Right lung (tissue), 10 donors: ENCODE measurements at places on chromosomes 2 and 18.

GRCh38 chr18:39666541-39666940 lies 2100.9 kb upstream of the CELF4 start:
- DNase-seq = no peak

DNA sequence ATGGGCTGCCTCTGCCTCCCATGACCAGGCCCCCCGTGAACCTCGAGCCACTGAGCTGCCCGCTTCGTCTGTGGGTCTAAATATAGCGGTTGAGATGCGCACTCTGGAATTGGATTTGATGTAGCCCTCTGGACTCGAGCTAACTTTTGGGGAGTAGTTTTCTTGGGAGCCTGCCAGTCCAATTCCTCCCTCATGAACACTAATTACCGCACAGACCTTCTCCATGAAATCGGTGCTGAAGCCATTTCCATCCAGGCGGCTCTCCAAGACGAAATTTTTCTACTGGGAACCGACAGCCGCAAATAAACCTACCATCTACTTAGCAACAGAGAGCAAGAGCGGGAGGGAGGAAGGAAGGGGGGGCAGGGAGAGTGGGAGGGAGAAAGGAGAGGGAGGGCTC lies 63.6 kb downstream of the CELF4 start:
- no peak for DNase-seq

- no peak for DNase-seq
Measured at GRCh38 chr2:71592181-71592711, 138.9 kb downstream of the DYSF start.

DNA sequence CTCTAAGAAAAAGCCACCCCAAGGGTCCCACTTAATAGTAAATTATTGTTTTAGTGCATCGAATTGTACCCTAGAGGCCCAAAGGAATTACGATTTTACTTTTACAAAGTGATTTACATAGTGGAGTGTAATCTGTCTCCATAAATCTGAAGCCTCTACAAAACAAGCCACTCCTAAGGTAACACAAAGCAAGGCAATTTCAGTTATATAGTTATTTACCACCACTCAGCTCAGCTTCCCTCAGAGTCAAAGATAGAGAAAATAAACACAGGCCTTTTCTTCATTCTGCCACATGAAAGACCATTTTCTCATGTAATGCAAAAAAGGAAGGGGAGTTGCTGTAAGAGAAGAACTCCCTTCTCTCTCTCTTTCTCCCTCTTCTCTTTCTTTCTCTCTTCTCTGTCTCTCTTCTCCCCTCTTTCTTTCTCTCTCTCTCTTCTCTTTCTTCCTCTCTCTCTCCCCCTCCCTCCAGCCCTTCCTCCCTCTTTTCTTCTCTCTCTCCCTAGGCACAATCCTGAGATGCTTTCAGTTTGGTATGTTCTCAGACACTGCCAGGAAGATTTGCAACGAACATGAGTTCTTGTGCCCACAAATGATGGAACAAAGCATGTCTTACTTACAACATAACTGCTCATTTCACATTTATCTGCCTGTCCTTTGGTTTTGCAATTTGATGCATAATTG lies 264.5 kb downstream of the BCL2 start:
- no peak for DNase-seq
